A172 (cell line): ENCODE measurements at places on chromosomes 11 and 22. TPM values are rescaled to one million over a fixed set of nuclear protein-coding genes. Genes with fewer than 3 reads are reported as not detected.
A peak's percentile ranks its signal among the peaks of the same experiment; 100 is the strongest.

Gene CDC42EP2
- 1.7 and 5.3 TPM in 2 replicates for total RNA-seq

Gene GAS2
- total RNA-seq = 0.12 and 0.22 TPM in 2 replicates

Gene MYEOV
- total RNA-seq = 68.7 and 130 TPM in 2 replicates

GRCh38 chr11:76758311-76758710 is 24.8 kb upstream of the TSKU start:
- no peak for DNase-seq

GRCh38 chr11:20854215-20854955 is 185.0 kb downstream of the NELL1 start:
- DNase-seq = no peak

- DNase-seq = peak; percentile 88
Measured at GRCh38 chr11:67032830-67033551, 10.1 kb downstream of the SYT12 start.

DNA sequence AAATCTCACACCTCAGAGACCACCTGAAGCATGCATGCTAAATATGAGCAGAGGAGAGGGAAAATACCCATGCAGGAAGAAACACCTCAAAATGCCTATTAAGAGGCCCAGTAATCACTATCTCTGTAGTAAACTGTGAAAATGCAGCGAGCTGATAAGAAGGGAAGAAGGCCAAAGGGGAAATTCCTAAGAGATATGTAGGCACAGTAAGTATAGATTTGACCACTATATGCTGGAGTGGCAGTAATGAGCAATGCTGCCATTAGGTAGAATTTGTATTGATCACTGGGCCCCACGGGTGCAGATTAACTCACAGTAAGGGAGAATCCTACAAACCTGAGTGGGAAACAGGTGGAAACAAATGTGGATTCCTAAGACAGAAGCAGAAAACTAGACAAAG is 1813.1 kb upstream of the RAG2 start:
- no peak for DNase-seq

DNA sequence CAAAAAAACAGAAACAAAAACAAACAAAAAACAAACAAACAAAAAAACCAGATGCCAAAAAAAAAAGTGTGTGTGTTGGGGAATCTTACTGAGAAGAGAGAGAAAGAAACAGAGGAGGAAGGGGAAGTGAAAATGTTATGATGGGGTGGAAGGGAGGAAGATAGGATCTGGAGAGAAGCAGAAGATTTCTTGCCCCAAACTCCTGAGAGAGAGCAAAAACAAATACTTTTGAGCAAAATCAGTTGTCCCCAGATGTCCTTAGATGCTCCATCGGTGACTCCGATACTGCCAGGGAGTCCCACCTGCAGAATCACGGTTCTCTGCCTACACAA is 19.9 kb upstream of the GRAMD1B start:
- DNase-seq = no peak
